ENCODE measurements at places on chromosomes 6 and 20.
A peak's percentile ranks its signal among the peaks of the same experiment; 100 is the strongest.

DNA sequence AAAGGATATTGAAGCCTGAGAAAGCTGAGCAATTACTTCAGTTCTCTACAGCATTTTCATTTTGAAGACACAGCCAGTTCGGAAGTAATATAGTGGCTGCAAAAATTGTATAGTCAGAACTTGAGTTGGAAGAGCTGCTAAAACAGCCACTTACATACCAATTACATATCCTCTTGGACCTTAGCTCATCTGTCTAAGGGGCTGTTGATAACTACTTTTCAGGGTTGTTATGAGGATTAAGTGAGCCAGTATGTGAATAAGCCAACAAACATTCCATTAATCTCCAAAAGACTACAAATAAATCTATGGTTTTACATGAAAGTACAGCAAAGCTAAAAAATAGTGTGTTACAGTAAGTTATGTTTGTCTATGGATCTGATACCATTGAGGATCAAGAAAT, 59.7 kb downstream of the TMEM200A start:
- no peak for DNase-seq

DNA sequence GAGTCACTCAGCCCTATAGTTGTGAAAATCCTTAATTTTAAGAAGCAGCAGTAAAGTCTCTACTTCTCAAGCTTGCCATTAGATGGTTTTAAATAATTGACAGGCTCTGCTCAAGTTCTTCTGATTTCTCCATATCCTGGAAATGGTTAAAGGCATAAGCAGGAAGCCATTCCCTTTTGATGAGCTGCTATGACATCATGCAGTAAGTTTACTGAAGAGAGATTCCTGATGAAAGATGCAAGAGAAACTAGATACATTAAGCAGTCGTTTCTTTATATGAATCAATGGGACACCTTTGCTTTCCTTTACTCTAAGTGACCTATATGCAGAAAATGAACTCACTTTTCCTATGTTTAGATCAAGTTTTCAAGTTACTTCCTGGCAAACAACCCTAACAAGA, 9.8 kb downstream of the POPDC3 start:
- no peak for DNase-seq

DNA sequence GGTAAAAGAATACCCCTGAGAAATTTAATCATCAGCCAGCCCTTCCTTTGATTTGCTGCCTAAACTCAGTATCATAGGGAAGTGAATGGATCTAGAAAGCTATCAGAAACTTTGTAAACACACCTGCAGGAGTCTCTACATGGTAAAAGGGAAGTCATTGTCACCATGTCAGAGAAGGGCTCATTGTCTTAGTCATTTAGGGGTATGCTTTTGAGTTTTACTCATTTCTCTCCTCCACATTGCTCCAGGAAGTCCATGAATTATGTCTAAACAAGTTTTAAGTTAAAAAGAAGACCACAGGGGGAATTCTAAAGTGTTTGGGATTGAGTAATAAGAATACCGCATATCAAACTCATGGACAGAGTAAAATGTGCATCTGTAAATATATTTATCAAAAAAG, 2.5 kb downstream of the SLC17A1 start:
- DNase-seq: no peak

DNA sequence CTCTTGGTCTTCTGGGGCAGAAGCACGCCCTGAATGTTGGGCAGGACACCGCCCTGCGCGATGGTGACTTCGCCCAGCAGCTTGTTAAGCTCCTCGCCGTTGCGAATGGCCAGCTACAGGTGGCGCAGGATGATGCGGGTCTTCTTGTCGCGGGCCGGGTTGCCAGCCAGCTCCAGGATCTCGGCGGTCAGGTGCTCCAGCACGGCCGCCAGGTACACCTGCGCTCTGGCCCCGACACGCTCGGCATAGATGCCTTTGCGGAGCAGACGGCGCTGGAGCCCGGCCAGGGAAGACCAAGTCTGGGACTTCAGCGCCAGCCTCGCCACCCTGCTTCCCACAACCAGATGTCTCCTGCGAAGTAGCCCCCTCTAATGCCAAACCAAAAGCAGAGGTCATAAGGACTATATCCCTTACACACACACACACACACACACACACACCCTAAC, 8.0 kb upstream of the SLC17A3 start:
- DNase-seq: no peak

- DNase-seq: no peak
These were observed 50.2 kb downstream of the VAPB start for GRCh38 chr20:58438970-58439808.

DNA sequence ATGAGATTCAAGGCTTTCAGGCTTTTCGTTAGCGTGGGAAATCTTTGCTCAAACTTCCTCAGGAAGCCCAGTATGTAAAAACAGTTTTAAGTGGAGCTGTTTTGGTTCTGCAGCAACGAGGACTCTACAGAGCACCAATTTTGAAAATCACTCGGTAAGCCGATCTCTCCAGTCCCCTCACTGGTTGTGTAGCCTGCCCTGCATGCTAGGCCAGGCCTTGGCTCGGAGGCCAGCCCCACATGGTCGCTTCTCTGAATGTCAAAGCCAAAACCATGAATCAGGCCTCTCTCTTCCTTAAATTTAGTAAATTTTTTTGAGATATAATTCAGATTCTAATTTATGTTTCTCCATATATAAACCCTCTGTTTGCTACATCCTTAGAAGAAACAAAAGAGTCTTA, 108.0 kb downstream of the CHD6 start:
- no peak for DNase-seq

DNA sequence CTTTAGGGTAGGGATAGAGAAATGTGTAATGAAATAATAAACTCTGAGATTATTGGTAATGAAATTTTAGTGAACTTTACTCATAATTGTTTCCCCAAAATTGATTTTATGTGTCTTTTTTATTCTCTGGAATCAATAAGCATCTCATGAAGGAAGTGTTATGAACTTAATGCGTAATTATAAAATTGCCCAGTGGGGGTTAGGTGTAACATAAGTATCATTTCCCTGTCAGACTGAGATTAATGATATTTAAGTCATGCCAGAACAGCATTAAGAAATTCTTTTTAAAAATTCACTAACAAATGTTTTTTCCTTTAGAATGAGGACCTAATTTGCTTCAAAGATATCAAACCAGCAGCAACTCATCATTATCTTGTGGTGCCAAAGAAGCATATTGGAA, 10.0 kb downstream of the HINT3 start:
- DNase-seq: no peak

DNA sequence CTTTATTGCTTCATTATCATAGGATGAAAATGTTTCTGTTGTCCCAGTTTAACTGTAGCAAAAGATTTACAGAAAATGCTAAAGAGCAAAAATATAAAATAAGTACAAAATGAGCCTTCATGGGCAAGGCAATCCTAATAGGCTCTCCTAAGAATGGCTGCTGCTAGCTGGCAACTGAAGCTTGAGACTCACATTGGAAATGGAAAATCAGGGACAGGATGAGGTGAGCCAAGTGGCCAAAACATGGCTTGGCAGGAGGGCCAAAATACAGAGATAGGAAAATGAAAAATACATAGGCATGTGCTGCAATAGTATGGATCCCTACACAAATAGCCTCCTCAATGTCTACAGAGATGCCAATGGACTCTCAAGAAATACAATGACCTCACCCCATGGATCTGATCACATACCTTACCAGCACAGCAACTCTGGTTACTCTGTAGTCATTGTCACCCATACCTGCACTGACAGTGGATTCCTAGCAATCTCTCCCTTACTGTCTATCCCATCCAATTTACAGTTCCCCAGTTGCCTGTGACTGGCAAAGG, 105.4 kb downstream of the DST start:
- DNase-seq: no peak

GRCh38 chr20:11247046-11248010, 573.5 kb upstream of the JAG1 start:
- DNase-seq: no peak

DNA sequence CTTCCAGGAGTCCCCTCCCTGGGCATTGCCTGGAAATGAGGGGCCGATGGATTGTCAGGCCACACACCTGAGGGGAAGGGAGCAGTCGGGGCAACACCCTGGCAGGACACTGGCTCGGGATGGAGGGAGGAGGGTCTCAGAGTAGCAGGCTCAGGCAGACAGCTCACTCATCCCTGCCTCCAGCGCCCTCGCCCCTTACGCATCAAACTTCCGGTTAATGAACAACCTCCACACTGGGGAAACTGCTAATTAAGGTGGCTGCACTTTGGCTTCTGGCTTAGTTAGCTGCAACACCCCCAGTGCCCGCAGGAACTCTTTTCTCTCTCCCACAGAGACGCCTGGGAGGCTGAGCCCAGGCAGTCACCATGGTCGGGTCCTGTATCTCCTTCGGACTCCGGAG, 13.4 kb upstream of the CHRNA4 start:
- no peak for DNase-seq

GRCh38 chr6:35967076-35967774, 46.3 kb upstream of the SRPK1 start:
- no peak for DNase-seq

- no peak for DNase-seq
These were observed 30.7 kb downstream of the ZFAND3 start for GRCh38 chr6:37850260-37850659.

- DNase-seq: no peak
These were observed 213.1 kb downstream of the PREX1 start for GRCh38 chr20:48614593-48615274.

DNA sequence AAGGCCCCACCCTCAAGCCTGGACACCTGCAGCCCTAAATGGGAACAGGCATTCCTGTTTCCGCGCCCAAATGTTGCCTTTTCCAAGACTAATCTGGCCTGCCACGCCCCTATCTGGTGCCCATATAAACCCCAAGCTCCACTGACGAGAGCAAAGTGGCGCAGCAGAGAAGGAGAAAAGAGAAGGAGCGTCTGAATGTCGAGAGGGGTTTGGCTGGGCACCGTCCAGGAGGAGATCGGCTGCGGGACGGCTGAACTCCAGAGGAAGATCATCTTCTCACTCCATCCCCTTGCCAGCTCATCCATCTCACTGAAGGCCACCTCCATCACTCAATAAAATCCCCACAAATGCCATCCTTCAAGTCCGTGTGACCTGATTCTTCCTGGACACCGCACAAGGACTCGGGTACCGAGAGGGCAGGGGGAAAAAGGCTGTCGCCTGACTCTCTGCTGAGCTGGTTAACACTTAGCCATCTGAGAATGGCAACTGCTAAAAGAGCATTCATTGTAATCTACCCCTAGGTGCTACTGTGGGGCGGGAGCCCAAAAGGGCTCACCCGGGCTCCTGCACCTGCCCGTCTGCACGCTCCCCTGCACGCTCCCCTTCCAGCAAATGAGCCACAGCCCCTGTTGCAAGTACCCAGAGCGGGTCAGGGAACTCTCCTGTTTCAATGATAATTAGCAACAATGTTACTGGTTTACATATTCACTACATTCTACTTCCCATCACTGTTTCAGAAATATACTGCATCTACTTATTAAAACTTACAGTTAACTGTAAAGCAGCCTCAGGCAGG, 23.5 kb downstream of the TAF4 start:
- no peak for DNase-seq

DNA sequence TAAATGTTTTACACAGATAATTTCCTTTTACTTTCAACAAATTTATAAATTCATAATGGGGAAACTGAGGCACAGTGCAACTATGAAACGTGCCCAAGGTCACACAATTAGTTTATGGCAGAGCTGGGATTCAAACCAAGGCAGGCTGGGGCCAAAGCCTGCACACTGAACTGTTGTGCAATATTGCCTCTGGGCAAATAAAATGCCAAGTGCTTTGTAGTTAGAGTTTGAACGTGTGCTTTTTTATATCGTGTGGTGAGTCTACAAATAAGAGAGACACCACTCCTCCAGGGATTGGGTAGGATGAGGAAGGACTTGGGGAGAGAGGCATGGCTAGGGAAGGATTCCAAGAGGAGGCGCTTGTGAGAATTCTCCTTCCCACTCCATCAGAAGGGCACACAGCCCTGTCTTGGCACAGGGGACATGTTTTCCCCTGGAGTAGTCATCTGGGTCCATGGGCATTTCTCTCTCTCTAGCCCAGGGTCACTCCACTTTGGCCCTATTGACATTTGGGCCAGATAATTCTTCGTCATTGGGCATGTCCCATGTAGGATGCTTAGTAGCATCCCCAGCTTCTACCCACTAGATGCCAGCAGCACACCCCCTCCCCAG, 2.8 kb upstream of the CDH22 start:
- no peak for DNase-seq

- peak; percentile 68 for DNase-seq
These were observed 253.0 kb downstream of the QKI start for GRCh38 chr6:163667372-163668060.

GRCh38 chr20:38300438-38300837, 3.5 kb upstream of the BPI start:
- DNase-seq: no peak

- DNase-seq: no peak
These were observed 27.9 kb upstream of the RTF2 start for GRCh38 chr20:56440346-56441007.

- no peak for DNase-seq
These were observed 120.2 kb upstream of the MLN start for GRCh38 chr6:33923857-33924514.

DNA sequence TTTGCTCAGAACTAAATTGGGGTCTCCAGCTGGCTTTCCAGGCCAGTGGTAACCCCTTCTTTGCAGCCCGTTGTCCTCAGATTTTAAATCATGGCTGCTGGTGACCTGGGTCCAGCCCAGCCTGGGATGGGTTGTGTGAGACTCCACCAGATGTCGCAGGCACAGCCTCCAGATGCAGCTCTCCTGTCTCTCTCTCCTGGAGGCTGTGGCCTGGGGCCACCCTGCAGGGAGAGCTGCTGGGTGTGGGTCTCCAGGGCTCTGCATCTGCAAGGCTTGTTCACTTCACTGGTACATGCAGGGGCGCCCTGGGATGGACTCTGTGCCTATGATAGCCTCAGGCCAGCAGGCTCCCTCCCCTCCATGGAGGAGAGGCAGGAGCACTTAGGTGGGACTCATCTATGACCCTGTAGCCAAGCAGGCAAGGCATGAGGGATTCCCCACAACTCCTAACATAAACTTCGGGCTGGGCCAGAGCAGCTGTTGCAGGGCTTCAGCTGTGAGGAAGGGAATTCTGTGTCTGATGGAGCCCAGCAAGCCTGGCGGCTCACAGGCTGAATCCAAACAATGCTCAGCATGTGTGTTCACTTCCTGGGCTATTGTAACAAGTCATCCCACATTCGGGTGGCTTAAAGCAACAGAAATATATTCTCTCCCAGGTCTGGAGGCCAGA, 94.7 kb upstream of the NXT1 start:
- DNase-seq: no peak

- no peak for DNase-seq
These were observed 61.5 kb downstream of the OGFRL1 start for GRCh38 chr6:71349976-71350615.

GRCh38 chr6:157650261-157650640, 172.8 kb upstream of the SNX9 start:
- DNase-seq: peak; percentile 60

DNA sequence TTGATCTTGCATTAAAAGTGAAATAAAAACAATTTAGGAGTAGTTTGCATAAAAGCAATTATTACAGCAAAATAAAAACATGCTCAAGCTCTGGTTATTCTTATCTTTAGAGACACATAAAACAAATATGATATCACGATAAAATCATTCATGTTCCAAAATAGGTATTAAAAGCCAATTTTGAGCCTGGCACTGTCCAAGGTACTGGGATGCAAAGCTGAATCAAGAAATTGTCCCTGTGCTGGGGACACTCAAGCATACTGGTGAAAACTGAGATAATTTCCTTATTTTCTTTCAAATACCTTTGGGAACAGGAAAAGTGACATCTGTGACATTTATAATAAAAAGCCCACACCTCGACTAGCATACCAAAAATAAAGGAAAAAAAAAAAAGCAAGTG, 931 bp upstream of the MTCL3 start:
- DNase-seq: no peak

- DNase-seq: no peak
These were observed 1.3 kb upstream of the PTCRA start for GRCh38 chr6:42914546-42914945.

Measured in globus pallidus (tissue), 1 donor.